ENCODE measurements at places on chromosomes 1 and 21. TPM values are rescaled to one million over a fixed set of nuclear protein-coding genes. Genes with fewer than 3 reads are reported as not detected.

GRCh38 chr1:58855274-58856165, 71.7 kb upstream of the JUN start:
- DNase-seq = peak; percentile 59

GRCh38 chr21:46636550-46637285, 1.2 kb downstream of the PRMT2 start:
- peak; percentile 2 for DNase-seq

DNA sequence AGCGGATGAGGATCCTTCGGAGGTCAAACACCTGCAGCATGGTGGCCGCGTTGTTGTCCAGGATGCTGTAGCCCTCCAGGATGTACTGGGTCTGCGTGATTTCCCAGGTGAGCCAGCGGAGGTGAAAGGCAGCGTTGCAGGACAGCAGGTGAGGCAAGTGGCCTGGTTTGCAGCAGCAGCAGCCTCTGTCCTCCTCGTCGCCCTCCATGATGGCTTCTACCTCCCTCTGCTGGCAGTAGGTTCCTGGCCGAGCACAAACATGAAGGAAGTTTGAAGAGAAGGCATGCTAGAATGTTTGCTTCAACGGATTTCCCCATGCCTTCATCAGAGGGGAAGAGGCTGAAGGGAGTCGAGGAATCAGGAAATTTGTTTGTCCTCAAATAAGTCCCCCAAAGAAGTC, 74.7 kb downstream of the NTPCR start:
- peak; percentile 33 for DNase-seq

GRCh38 chr1:58779801-58780382, 4.0 kb downstream of the JUN start:
- peak; percentile 84 for DNase-seq

DNA sequence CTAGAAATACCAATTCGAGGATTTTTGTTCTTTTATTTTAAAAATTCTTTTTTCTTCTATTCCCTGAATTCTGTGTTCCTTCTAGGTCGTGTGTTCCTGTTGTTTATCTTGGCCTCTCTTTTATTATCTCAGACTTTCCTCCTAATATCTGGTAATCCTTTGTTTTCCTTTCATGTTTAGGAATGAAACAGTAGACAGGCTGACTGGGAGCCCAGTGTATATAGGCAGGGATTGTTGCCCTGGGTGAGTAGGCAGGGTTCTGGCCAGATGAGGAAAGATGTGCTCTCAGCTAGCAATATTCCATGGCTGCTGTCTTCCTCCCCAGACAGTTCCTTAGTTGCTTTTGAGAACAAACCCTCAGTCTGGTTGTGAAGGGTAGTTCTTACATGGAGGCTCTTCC, 161.8 kb upstream of the PDE4B start:
- peak; percentile 17 for DNase-seq

DNA sequence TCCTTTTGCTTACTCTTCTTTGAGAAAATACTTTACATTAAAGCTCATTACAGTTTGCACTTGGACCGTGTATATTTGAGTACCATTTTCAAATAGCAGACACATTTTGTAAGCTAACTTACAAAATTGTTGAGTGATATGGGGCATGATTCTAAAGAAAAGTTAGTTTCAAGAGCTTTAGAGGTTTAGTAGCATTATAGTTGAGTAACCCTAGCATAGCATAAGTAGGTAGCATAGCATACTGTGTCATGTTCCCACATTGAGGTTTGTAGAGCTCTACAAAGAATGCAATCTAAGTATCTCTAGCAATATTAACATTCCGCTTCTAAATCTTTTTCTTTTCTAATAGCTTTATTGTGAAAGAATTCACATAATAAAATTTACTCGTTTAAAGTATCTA, 92.0 kb downstream of the ITSN1 start:
- peak; percentile 62 for DNase-seq

- no peak for DNase-seq
These were observed 28.7 kb upstream of the HMGN1 start for GRCh38 chr21:39377444-39378050.

DNA sequence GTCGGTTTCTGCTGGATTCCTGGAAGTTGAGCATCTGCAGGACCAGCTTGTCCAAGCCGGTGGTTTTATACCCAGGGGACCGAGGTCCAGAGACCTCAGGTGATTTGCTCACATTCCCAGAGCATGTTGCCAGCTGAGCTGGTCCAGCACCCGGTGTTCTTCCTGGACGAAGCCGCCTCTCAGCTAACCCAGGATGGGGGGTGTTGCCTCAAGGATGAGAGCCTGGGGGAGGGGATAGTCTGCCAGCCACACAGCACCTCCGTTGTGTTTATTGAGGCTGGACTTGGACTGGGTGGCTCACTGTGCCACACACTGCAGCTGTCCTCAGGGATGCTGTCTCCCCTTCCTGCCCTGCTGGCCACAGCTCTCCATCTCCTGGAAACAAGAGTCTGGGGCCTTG, 1.5 kb downstream of the TMEM201 start:
- no peak for DNase-seq

DNA sequence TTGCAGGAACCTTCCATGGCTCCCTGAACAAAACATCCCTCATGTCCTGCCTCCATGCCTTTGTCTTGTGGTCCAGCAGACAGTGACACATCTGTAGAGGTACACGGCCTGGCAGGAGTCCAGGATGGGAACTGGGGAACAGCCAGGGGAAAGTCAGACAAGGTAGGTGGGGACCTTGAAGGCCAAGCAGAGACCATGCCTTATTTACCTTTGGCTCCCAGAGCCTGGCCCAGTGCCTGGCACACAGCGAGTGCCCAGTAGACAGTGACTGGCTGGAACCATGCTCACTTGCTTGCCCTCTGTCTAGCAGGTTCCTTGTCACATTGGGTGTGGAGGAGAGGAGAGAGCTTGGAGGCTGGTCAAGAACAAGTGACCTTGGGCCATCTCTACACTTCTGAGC, 81.0 kb downstream of the BCAR3 start:
- DNase-seq = no peak

DNA sequence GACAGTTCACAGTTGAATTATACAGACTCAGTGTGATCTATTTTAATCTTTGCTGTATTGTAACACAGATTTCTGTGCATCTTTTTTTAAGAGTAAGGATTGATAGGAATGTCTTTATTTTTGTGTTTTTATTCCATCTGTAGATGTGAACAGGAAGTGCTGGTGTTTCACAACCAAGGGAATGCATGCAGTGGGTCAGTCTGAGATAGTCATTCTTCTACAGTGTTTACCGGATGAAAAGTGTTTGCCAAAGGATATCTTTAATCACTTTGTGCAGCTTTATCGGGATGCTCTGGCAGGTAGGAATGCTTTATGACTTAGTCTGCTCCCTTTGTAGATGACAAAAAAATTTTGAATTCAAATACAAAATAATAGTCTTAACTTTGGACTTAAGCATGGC, 84.5 kb downstream of the CC2D1B start:
- DNase-seq = peak; percentile 27

GRCh38 chr1:209597499-209597898, 14.0 kb downstream of the CAMK1G start:
- DNase-seq = no peak

- peak; percentile 87 for DNase-seq
These were observed 49.1 kb downstream of the HHAT start for GRCh38 chr1:210377731-210378333.

- no peak for DNase-seq
These were observed at the start of gene PAQR6 for GRCh38 chr1:156247460-156248322. PAQR6 (minus strand) TSS chr1:156248056; CDS start chr1:156246731, 1,325 bp downstream.

Gene MAB21L3
- 0.66 TPM for total RNA-seq

Gene FCRL5
- not detected for total RNA-seq
